Activated naive CD4-positive, alpha-beta T cell treated with anti-CD3 and anti-CD28 coated beads, Interleukin-2, amount 10 ng/mL, durations not matched to agents 7 days and 5 days (primary cell): ENCODE measurements at places on chromosomes 1 and 21.
A peak's percentile ranks its signal among the peaks of the same experiment; 100 is the strongest.

- no peak for DNase-seq
Observed at GRCh38 chr1:231929311-231929710, 302.7 kb downstream of the DISC1 start.

- peak; percentile 50 for DNase-seq
Observed at GRCh38 chr1:247118946-247119446, 14.8 kb upstream of the ZNF669 start.

DNA sequence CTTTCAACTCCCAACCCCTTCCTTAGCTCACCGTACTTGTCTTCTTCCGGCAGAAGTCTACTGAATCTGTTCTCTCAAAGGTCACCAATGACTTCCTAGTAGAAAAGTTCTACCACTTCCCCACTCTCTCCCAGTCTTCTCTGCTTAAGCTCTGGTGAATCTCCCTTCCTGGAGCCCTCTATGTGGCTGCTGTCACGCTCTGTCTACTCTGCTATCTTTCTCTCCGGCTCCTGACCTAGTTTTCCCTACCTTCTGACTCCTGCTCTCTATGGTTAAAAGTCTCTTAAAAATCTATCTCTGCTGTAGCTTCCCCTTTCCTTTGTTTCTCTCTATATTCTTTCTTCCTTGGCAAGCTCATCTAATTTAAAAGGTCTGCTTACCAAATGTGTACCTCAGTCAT lies 350.1 kb upstream of the GREM2 start:
- DNase-seq = no peak

DNA sequence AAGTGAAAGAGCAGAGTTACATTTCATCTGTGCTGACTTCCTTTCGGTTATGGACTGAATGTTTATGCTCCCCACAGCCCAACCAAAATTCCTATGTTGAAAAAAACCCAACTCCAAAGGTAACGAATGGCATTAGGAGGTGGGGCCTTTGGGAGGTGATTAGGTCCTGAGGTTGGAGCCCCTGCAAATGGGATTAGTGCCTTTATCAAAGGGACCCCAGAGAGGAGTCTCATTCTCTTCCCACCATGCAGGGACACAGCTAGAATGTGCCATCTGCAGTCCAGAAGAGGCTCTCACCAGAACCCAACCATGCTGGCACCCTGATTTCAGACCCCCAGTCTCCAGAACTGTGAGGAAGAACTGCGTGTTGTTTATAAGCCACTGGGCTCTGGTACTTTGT lies 199.3 kb downstream of the TOMM20 start:
- no peak for DNase-seq
